ENCODE measurements at places on chromosomes 5 and 9.

DNA sequence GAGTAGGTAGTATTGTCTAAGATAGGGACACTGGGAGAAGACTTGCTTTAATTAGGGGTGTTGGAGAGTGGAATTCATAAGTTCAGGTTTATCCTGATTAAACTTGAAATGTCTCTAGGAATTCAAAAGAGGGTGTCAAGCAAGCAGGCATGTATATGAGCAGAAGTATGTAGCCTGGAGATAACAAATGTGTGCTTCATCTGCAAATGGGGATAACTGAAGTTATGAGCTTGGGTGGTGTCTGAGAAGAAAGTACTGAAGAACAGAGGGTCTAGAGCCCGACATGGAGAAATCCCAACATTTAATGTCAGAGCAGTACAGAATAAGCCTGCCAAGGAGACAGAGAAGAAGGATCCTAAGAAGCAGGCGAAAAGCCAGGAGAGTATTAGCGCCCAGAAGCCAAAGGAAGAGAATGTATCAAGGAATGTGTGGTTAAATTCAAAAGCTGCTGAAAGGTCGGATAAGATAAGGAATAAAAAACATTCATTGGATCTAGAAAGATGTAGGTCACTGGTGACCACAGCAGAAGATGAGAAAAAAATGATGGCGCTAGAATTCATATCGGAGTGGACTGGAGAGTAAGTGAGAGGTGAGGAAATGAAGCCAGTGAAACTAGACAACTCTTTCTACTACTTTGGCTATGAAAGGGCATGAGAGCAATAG is 401.5 kb upstream of the PIK3R1 start:
- no peak for DNase-seq

GRCh38 chr5:83548581-83548980 is 77.0 kb downstream of the VCAN start:
- DNase-seq: no peak

GRCh38 chr5:172151661-172152210 is 36.3 kb downstream of the STK10 start:
- no peak for DNase-seq

DNA sequence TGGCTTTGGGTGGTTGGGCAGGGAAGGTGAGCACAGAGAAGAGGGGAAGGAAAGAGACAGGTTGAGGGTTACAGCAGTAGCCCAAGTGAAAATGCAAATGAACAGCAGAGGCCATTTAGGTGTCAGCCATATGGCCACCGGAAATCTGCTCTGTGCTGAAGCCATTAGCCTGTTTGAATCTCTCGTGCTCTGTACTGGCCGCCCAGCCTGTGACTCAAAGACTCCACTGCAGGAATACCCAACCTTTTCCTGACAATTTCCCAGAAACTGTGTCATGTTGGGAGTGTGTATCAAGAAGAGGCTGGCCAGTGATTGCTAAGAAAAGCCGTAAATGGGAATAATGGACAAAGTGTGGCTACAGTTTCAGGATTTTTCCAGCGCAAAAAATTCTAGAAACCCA is 35.9 kb upstream of the RAI14 start:
- DNase-seq: no peak

GRCh38 chr5:119532637-119533036 is 80.3 kb downstream of the HSD17B4 start:
- DNase-seq: no peak

- DNase-seq: no peak
Observed at GRCh38 chr9:70484232-70485130, 70.0 kb upstream of the KLF9 start.

DNA sequence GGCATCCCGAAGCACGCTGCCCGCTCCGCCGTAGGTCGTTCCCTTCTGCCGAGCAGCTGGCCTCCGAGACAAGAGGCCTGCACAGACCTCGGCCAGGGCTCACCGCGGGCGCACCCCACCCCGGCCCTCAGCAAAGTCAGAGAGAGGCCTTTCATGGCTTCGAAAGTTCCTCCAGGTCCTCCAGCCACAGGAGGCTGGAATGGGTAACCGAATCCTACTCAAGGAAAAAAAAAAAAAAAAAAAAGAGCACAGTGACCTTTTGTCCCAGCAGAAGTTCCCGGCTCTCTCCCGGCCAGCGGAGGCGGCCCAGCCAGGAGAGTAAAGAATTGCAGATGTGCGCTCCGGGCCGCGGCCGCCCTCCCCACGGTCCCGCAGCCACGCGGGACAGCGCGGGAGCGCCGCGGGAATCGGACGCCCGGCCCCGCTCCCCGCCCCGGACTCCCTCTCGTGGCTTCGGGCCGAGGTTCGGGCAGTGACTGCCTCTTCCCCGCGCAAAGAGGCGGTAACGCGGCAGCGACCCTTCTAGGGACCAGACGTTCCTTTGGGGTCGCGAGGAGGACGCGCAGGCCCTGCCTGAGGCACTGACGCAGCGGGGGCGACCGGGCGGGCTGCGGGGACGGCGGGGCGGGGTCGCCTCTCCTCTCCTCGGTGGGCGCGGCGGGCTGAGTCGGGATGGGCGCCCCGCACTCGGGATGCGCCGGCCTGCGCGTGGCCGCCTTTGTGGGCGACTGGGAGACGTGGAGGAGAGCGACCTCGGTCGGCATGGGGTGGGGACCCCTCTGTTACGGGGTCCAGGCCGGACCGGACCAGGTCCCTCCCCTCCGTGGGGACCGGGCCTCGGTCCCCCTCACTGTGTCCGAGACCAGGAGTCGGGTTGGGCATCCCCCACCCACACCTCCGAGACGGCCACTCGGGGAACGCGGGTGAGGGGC is 754 bp downstream of the GFPT2 start:
- no peak for DNase-seq

- no peak for DNase-seq
Observed at GRCh38 chr9:120931231-120932085, 4.9 kb upstream of the TRAF1 start.

DNA sequence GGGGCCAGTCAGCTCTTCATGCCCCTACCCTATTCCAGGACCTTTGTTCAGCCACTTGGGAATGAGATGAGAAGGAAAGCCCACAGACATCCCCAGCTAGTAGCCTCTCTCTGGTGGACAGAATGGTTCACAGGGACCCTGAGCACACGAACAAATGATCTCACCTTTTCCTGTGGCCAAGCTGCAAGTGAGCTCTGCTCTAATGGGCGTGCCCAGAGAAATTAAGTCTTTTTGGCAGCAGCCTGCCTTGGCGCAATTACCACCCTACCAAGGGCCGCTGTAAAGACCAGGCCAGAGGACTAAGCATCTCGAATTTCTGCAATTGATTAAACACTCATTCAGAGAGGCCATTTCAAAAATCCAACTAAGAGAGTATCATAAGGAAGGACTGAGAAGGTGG is 56.0 kb downstream of the WHRN start:
- DNase-seq: no peak

DNA sequence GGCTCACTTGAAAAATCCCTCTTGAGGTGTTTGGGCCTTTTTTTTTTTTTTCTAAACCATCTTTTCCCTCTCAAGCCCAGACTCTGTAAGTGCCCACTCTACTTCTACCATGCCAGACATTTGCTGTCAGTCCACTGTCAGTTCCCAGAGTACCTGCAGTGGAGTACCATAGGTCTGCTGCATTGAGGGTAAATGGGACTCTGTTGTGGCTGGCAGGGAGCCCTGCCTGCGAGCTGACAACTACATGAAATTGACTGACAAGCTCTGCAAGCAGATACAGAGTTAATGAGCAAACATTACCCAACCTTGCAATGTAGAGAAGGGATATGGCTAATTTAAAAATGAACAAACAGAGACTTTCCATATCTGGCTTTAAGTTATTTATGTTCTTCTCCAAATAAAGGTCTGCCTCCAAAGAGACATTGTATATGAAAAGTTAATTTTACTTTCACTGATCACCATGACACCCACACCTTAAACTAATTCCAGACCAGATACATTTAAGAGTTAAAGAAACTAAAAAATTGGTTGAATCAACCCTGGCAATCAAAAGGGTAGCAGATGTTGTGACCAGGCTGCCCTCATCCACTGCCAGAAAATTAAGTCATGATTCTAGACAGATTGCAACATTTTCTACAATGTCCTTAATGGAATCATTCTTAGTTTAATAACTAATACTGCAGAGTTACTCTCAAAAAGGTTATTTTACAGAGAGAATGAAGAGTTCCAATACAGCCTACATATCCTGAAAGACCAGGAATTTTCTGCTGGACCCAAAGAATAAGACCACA is 100.4 kb upstream of the PAM start:
- DNase-seq: no peak

- DNase-seq: no peak
Observed at GRCh38 chr5:179553875-179554274, 3.5 kb downstream of the RUFY1 start.

DNA sequence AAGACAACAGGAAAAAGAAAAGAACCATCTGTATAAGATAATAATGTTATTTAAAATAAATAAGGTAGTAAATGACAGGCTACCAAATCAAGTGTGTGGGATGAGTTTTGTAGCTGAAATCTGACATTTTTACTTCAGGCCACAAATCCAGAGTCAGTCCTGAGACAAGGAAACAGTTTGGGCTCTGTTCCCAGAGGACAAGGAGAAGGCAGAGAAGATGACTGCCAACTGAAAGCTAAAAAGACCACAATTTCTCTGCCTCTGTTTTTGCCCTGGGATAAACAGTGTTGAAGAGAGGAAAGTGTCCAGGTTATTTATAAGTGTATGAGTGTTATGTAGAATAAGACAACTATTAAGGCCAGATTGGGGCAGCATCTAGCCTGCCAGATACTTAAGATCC is 180.5 kb downstream of the NFIB start:
- no peak for DNase-seq

All from left lobe of liver (tissue), 2 donors.